ENCODE measurements at places on chromosomes 16 and 17.

DNA sequence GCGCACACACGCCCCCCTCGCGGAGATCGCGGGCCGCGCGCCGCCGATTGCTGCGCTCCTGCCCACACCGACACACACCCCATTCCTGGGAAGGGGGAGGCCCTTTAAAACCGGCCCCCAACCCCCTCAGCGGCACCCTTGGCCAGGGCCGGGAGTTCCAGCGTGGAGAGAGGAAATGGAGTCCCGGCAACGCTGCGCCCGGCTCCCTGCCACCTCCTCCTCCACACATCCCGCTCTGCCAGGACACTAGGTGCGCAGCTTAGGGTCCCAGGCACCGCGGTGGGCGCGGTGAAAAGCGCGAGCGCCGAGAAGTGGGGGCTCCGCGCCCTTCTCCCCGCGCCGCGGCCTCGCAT is 397 bp downstream of the CDC42EP4 start:
- H3K4me1 ChIP-seq, result peaks cover 16% of the 10 kb centered on the region
- no peak for DNase-seq
- H3K27ac ChIP-seq, result peak overlapping the region; percentile 97
- H3K27me3 ChIP-seq, result peaks cover 8% of the 10 kb centered on the region
- peak overlapping the region; percentile 94 for H3K4me3 ChIP-seq
- no peaks in the 10 kb centered on the region for H3K36me3 ChIP-seq

DNA sequence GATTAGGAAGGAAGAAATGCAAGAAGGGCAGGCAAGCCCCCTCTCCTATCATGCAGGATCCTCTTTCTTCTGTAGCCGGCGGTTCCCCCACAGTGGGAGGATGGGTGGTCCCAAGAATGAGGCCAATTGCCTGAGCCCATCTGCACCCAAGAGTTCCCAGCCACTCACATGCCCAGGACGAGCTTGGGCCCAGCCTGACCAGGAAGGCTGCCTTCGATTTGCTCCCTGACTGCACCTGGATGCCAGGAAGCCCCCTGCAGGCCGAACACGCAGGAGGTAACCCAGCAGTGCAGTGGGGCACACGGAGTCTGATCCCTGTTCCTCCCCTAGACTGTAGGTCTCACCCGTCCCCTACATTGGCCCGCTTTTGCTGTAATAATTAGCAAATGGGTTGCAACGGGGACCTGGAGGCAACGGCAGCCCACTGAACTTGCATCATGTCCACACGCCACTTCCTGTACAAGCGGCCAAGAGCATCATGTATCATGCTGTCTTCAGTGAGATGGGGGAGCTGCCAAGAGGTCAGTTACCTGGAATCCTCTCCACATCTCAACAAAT is 67.5 kb downstream of the AMFR start:
- no peak overlapping the region for H3K4me3 ChIP-seq
- H3K36me3 ChIP-seq, result peaks cover 4% of the 10 kb centered on the region
- peak; percentile 18 for DNase-seq

GRCh38 chr16:53216798-53217197 is 162.0 kb downstream of the CHD9 start:
- no peak overlapping the region for H3K27ac ChIP-seq
- H3K4me1 ChIP-seq, result peaks cover 12% of the 10 kb centered on the region
- DNase-seq, result no peak
- no peaks in the 10 kb centered on the region for H3K27me3 ChIP-seq

- H3K4me1 ChIP-seq, result no peaks in the 10 kb centered on the region
- H3K27ac ChIP-seq, result no peak overlapping the region
- H3K36me3 ChIP-seq, result no peaks in the 10 kb centered on the region
- H3K27me3 ChIP-seq, result no peaks in the 10 kb centered on the region
- no peak overlapping the region for H3K4me3 ChIP-seq
- DNase-seq, result no peak
Measured at GRCh38 chr17:48378238-48378637, 51.8 kb downstream of the SKAP1 start.

- H3K27me3 ChIP-seq, result peaks cover 2% of the 10 kb centered on the region
- H3K4me1 ChIP-seq, result peaks cover 9% of the 10 kb centered on the region
- H3K36me3 ChIP-seq, result no peaks in the 10 kb centered on the region
- no peak overlapping the region for H3K27ac ChIP-seq
- DNase-seq, result no peak
- H3K4me3 ChIP-seq, result no peak overlapping the region
Measured at GRCh38 chr17:49817993-49818392, 29.5 kb downstream of the KAT7 start.

DNA sequence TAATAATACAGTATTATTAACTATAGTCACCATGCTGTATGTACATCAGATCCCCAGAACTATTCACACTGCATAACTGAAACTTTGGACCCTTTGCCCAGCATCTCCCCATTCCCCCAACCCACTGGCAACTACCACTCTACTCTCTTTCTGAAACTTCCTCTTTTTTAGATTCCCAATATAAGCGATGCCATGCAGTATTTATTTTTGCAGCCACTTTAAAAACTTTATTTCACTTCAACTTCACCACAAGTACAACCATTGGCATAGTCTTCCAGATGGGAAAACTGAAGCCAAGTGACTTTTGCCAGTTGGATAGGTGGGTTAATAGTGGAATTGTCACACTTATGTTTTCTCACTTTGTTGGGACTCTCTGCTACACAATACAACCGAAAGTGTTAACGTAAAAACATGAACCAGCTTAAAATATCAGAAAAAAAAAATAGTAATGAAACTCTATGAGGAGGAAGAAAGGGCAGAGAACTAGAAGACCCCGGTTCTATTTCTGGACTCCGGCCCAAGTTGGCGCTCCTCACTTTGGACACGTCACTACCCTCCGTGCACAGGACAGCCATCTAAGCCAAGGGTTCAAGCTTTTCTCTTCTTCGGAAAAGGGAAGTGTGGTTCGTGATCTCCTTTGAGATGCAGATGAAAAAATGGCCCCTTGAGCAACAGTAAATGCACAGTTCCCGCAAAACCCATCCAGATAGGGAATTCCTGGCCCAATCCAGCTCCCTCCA is 743 bp downstream of the SHCBP1 start:
- H3K4me3 ChIP-seq, result peak overlapping the region; percentile 83
- no peak for DNase-seq
- no peaks in the 10 kb centered on the region for H3K36me3 ChIP-seq
- no peaks in the 10 kb centered on the region for H3K4me1 ChIP-seq
- H3K27ac ChIP-seq, result no peak overlapping the region

Measured in glutamatergic neuron (in vitro differentiated cells).